Colonic mucosa (tissue), 4 donors: ENCODE measurements at places on chromosomes 5 and 9. TPM values are rescaled to one million over a fixed set of nuclear protein-coding genes. Genes with fewer than 3 reads are reported as not detected.
A peak's percentile ranks its signal among the peaks of the same experiment; 100 is the strongest.

DNA sequence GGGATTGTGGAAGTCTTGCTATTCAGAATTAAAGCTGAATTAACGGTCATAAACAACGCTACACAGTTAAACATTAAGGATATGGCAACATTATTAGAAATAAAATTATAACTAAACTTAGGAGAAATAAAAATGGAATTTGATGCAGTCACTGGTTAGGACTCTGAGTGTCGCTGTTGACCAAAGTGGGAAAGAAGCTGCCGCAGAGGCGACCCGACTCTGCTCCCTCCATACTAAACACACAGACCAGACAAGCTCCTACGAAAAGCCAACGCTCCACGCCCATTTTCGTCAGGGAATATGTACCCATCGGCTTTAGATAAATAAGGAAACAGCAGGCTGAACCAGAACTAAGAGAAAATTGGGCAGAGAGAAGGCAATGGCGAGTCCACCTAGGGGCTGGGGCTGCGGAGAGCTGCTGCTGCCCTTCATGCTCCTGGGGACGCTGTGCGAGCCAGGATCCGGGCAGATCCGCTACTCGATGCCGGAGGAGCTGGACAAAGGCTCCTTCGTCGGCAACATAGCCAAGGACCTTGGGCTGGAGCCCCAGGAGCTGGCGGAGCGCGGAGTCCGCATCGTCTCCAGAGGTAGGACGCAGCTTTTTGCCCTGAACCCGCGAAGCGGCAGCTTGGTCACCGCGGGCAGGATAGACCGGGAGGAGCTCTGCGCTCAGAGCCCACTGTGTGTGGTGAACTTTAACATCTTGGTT lies at the start of gene PCDHGA5:
Gene PCDHGA5, plus strand, starts transcription at position 211 of the 709 bp plus-strand sequence. Its CDS starts 169 bp downstream, at position 380.
- H3K27ac ChIP-seq = no peak within 1 kb of the TSS
- no peaks in the 10 kb centered on the region for H3K27me3 ChIP-seq
- no peaks in the 10 kb centered on the region for H3K36me3 ChIP-seq
- H3K4me1 ChIP-seq = no peaks in the 10 kb centered on the region

ATOX1 gene
- 54.6 TPM for total RNA-seq

CEL gene
- total RNA-seq = 0.61 TPM

GRCh38 chr5:141672841-141673813 lies 8.9 kb downstream of the ARAP3 start:
- H3K36me3 ChIP-seq = no peaks in the 10 kb centered on the region
- H3K27me3 ChIP-seq = no peaks in the 10 kb centered on the region
- no peaks in the 10 kb centered on the region for H3K4me1 ChIP-seq
- no peak overlapping the region for H3K27ac ChIP-seq
- no peak overlapping the region for H3K4me3 ChIP-seq
- no peak for DNase-seq

- H3K27ac ChIP-seq = peak overlapping the region; percentile 93
- DNase-seq = peak; percentile 85
- H3K4me3 ChIP-seq = peak overlapping the region; percentile 36
- H3K27me3 ChIP-seq = no peaks in the 10 kb centered on the region
Measured at GRCh38 chr5:139638090-139638735, 9.9 kb upstream of the CXXC5 start.

WHRN gene
- 3.6 TPM for total RNA-seq

DNA sequence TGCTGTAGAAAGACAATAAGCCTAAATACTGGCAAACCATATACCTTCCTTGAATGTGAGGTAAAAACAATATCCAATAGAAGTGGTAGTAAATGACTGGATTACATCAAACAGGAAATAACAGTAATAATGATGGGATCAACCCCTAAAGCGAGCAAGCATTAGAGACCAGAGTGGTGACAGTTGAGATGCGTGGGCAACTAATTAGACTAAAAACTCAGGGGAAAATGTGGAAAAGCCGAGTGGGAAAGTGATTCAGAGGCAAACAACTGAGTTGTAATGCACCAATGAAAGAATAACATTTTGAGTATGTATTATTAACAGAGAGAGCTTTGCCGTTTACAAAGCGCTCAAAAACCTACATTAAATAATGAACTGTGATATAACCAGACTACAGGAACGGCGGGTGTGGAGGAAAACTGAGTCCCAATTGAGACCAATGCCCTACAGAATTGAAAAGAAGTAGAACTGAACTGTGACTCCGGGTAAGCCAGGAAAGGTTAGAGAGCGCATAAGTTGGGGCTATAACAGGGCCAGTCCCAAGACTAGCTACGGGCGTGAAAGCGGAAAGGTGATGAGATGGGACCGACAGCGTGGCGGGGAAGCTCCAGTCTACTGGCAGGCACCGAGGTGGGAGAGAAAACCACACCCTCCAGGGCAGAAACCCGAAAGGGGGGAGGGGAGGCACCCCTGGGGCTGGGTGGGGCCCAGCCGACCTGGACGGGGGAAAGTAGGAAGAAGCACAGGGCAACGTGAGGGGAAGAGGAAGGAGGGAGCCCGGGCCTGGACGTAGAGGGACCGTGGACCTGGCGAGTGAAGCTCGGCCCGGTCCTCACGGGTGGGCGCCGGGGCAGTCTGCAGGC lies 592 bp downstream of the UBAP2 start:
- peak overlapping the region; percentile 69 for H3K4me3 ChIP-seq
- peak; percentile 80 for DNase-seq
- H3K27me3 ChIP-seq = no peaks in the 10 kb centered on the region

DNA sequence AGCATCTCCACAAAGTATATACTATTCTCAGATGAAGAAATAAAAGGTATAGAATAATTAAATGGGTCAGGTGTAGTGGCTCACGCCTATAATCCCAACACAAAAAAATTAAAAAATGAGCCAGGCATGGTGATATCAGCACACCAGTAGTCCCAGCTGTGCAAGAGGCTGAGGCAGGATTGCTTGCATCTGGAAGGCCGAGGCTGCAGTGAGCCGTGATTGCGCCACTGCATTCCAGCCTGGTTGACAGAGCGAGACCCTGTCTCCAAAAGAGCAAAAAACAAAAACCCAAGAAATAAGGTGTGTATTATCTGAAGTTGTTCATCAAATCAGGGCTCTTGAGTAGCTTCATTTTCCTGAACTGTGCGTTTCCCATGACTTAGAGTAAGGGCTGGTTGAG lies 83.2 kb upstream of the MYO10 start:
- H3K27ac ChIP-seq = no peak overlapping the region
- H3K4me1 ChIP-seq = no peaks in the 10 kb centered on the region
- H3K27me3 ChIP-seq = no peaks in the 10 kb centered on the region
- H3K36me3 ChIP-seq = no peaks in the 10 kb centered on the region
- DNase-seq = no peak
